Activated CD4-positive, alpha-beta memory T cell treated with anti-CD3 and anti-CD28 coated beads, Interleukin-2, amount 10 ng/mL, durations not matched to agents 7 days and 5 days (primary cell): ENCODE measurements at places on chromosomes 3 and 15. TPM values are rescaled to one million over a fixed set of nuclear protein-coding genes. Genes with fewer than 3 reads are reported as not detected.

KIF7 gene
- total RNA-seq, result 0.15 TPM

GOLGA8S gene
- total RNA-seq, result 0.33 TPM

SH2D7 gene
- total RNA-seq, result not detected

RARRES1 gene
- total RNA-seq, result not detected

PRRT3 gene
- 6.1 TPM for total RNA-seq

TPRG1 gene
- total RNA-seq, result 8.7 TPM

GOLGA6D gene
- not detected for total RNA-seq

CHAC1 gene
- 22.0 TPM for total RNA-seq

CXCR6 gene
- 58.8 TPM for total RNA-seq

TIMP4 gene
- total RNA-seq, result not detected

MLF1 gene
- 1.5 TPM for total RNA-seq

LNP1 gene
- 1.9 TPM for total RNA-seq

PLA2G4D gene
- total RNA-seq, result not detected

HYAL2 gene
- 6.7 TPM for total RNA-seq

STX19 gene
- total RNA-seq, result not detected

SLC12A1 gene
- not detected for total RNA-seq

LYSMD2 gene
- 14.8 TPM for total RNA-seq

GRIP2 gene
- total RNA-seq, result 0.08 TPM

HIGD2B gene
- 0.20 TPM for total RNA-seq

MYH15 gene
- total RNA-seq, result 0.28 TPM

FBXW12 gene
- total RNA-seq, result not detected

ASB14 gene
- not detected for total RNA-seq

PLA2G4B gene
- 6.0 TPM for total RNA-seq

KCNMB2 gene
- total RNA-seq, result not detected

CACNA2D2 gene
- 0.45 TPM for total RNA-seq

ANO10 gene
- 19.9 TPM for total RNA-seq

RBPMS2 gene
- total RNA-seq, result not detected

ALDH1A2 gene
- not detected for total RNA-seq

RAB6B gene
- 3.3 TPM for total RNA-seq

EIF2B5 gene
- total RNA-seq, result 47.8 TPM

IL5RA gene
- total RNA-seq, result not detected

HSPBAP1 gene
- 5.6 TPM for total RNA-seq

SLC28A1 gene
- not detected for total RNA-seq

AGTR1 gene
- not detected for total RNA-seq

PAQR5 gene
- total RNA-seq, result not detected

ACKR2 gene
- total RNA-seq, result 2.3 TPM

SIN3A gene
- 95.8 TPM for total RNA-seq

VEPH1 gene
- not detected for total RNA-seq

NMNAT3 gene
- total RNA-seq, result 0.15 TPM
